Fibroblast of lung (primary cell): ENCODE measurements at places on chromosomes 5 and 9. TPM values are rescaled to one million over a fixed set of nuclear protein-coding genes. Genes with fewer than 3 reads are reported as not detected.

Gene PRRX2
- total RNA-seq, result 4.6 and 11.7 TPM in 2 replicates

Gene NUP188
- 28.5 and 31.4 TPM in 2 replicates for total RNA-seq

Gene MARVELD2
- total RNA-seq, result 1.3 and 2.5 TPM in 2 replicates

Gene CANX
- total RNA-seq, result 518 and 589 TPM in 2 replicates
